ENCODE measurements at places on chromosomes 2 and 18.

- peak; percentile 87 for DNase-seq
Measured at GRCh38 chr18:45621061-45621511, 5.8 kb downstream of the SLC14A2 start.

DNA sequence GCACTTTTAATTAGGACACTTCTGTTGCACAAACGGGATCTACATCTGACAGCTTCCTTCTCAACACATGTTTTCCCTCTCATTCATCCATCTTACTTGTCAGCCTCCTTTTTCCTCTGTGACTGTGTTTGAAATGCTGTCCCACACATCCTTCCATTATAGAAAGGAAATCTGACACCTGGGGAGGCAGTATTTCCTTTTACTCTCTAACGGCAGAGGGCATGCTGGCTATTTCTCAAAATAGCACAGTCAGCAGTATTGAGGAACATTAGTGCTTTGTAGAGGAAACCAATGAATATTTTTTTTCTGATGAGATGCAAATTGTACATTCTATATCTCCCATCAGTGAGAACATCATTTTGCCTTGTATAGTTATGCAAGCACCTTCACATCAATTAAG is 668.7 kb downstream of the SLC4A3 start:
- no peak for DNase-seq

- no peak for DNase-seq
Measured at GRCh38 chr2:71614976-71615766, 161.8 kb downstream of the DYSF start.

- no peak for DNase-seq
Measured at GRCh38 chr2:218607436-218608115, at the start of gene PLCD4. Gene PLCD4 (plus strand): TSS chr2:218607899. CDS start chr2:218615740, 7,841 bp downstream.

GRCh38 chr18:9596226-9596625 is 18.1 kb downstream of the PPP4R1 start:
- DNase-seq: no peak

DNA sequence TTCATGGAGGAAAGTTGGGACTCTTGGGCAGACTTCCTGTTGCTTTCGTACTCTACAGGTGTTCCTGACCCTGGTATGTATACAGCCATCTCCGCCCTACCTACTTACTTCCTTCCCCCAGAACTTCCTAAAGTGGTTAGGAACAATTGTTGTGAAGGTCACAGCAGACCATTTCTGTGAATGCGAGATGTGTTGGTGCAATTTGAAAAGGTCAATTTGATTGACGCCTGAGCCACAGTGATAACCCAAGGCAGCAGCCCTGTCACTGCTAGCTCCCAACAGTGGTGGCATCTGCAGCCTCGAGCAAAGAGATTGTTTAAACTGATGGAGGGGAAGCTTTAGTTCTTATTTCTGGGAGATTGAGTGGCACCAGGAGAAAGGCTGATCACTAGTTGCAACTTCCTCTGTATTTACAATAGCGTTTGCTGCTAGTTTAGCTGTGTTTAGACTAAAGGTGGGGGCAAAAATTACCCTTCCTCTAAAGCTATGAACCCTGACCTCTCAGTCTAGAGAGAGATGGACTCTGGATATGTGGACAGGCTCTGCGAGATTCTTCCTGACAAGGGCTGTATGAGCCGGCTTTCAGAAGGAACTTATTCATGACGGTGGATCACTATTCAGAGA is 78.3 kb upstream of the MAP4K3 start:
- DNase-seq: peak; percentile 3

DNA sequence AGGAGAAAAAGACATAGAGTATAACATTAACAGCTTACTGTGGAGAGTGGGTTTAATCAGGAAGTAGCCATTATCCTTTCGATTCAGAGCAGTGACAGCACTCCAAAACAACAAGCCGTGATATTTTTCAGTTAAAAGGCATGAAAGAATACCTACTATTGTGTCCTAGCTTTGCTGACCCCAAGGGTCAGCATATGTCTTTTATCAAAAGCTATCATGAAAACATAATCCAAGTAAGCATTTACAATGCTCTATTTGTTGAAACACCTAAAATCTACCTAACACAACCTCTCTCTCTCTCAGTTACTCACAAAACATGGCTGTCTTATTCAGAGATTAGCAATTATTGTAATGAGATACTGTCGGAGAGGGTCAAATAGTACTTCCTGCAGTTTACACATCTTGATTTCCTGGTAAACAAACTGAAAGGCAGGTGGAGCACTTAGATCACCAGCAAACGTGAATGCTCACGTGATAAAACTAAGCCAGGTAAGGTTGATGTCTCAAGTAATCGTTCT is 100.0 kb downstream of the BAZ2B start:
- peak; percentile 64 for DNase-seq

GRCh38 chr18:48948112-48949049 is 2.4 kb downstream of the SMAD7 start:
- DNase-seq: peak; percentile 28

DNA sequence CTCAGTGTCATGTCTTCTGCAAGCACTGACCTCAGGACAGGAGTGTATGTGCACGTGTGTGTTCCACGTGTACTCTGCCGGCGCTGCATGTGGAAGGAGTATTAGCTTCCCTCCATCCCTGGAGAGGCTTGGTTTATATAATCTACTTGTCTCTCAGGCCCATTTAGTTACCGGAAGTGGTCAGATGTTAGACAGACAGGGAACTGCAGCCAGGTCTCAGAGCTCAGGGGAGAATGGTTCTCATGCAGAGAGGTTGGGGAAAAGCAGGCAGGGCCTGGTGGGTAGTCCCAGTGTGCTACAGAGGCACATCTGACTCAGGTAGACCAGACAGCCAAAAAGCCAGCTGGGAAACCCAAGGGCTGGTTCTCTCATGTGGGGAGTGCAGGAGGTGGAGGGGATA is 167.9 kb downstream of the CTIF start:
- DNase-seq: no peak

- DNase-seq: no peak
Measured at GRCh38 chr2:31075431-31075830, 62.8 kb downstream of the GALNT14 start.

GRCh38 chr18:6719910-6720683 is 9.4 kb upstream of the ARHGAP28 start:
- DNase-seq: no peak

DNA sequence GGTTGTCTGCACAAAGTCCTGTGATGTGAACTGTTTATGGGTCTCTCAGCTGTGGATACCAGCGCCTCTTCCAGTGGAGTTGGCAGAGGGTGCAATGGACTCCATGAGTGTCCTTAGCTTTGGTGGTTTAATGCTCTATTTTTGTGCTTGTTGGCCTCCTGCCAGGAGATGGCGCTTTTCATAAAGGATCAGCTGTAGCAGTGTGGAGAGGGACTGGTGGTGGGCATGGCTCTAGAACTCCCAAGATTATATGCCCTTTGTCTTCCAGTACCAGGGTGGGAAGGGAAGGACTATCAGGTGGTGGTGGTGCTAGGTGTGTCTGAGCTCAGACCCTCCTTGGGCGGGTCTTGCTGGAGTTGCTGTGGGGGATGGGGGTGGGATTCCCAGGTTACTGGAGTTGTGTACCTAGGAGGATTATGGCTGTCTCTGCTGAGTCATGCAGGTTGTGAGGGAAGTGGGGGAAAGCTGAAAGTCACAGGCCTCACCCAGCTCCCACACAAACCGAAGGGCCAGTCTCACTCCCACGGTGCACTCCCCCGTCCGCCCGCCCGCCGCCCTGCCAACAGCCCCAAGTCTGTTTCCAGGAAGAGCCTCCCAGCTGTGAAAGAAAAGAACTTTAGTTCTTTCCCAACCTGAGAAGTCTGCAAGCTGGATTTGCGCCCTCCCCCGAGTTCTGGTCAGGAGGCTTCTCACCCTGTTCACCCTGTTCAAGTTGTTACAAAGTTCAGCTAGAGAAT is 108.1 kb downstream of the MARCO start:
- peak; percentile 12 for DNase-seq

GRCh38 chr2:221285148-221285547 is 287.0 kb downstream of the EPHA4 start:
- DNase-seq: no peak

- no peak for DNase-seq
Measured at GRCh38 chr2:232419245-232420072, 12.8 kb downstream of the ALPG start.

- DNase-seq: no peak
Measured at GRCh38 chr2:82993609-82994008, 1465.5 kb downstream of the SUCLG1 start.

- no peak for DNase-seq
Measured at GRCh38 chr2:60547841-60548240, 5.6 kb downstream of the BCL11A start.

DNA sequence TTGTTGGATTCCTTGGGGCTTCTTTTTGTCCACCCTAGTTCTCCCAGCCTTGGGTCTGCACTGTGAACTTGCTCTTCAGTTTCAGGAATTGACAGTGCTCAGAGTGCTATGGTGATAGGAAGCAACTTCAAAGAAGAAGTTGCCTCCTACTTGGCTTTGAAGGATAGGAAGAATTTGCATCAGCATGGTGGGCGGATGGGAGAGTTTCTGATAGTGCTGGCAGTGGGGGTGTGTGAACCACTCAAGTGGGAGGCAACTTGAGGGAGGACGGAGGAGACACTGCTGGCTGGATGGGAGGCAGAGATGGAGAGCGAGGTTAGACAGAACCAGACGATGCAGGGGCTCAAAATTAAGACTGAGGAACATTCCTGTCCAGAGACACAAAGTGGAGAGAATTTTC is 164.4 kb upstream of the SKOR2 start:
- no peak for DNase-seq

DNA sequence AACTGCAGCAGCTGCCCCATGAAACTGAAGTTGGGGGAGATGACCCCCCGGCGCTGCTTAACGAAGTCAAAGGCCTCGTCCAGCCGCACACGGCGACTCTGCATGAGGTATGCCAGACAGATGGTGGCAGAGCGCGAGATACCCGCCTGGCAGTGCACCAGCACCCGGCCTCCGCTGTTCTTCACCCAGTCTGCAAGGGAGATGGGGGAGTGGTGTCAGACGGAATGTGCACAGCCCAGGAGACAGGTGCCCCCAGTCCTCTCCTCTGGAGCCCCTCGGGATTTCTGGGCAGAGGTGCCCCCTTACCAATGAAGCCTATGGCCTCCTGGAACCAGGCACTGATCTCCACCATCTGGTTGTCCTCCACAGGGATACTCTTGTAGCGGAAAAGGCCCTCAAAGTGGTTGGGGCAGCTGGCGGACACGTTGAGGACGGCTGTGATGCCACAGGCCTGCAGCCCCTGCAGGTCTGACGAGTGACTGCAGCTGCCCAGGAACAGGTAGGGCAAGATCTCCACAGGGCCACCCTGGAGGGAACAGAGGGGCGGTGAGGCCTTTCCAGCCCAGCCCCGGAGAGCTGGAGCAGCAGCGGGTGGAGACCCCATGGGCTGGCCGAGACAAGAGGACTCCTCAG is 1.3 kb downstream of the DUSP2 start:
- DNase-seq: peak; percentile 34

GRCh38 chr2:22673529-22673928 is 711.5 kb upstream of the KLHL29 start:
- DNase-seq: no peak

GRCh38 chr2:176082824-176083751 is 674 bp downstream of the EVX2 start:
- DNase-seq: no peak

GRCh38 chr2:167144179-167144898 is 256.1 kb downstream of the XIRP2 start:
- no peak for DNase-seq

DNA sequence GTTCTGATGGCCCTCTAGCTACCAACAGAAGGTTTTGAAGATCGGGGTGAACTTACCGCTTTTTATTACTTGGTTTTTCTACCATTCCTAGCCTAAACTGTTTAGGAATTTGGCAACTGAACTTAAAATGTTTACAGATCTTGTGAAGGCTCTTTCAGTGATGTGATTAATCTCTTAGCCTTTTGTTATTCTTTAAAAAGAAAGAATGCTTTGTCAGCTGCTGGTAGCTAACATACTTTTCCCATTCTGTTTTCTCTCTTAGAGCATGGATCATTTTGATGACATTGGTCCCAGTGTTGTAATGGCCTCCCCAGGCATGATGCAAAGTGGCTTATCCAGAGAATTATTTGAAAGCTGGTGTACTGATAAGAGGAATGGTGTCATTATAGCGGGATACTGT is 18.1 kb downstream of the CPSF3 start:
- no peak for DNase-seq

- DNase-seq: no peak
Measured at GRCh38 chr2:148058641-148059040, 37.8 kb downstream of the MBD5 start.

DNA sequence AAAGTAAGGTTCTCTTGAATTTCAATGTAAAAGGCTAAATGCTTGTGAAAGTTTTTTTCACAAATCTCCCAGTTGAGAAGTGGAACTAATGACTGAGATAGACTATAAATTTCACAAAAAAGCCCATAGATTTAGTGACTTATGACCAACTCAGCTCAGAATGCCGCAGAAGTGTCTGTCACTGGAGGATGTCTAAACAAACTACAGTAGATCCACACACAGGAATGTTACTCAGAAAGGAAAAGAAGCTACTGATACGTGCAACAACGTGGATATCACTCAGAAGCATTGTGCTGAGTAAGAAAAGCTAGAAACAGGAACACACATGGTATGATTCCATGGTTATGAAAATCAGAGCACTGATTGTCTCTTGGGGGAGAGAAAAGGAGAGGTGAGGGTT is 151.9 kb downstream of the DOCK10 start:
- no peak for DNase-seq

DNA sequence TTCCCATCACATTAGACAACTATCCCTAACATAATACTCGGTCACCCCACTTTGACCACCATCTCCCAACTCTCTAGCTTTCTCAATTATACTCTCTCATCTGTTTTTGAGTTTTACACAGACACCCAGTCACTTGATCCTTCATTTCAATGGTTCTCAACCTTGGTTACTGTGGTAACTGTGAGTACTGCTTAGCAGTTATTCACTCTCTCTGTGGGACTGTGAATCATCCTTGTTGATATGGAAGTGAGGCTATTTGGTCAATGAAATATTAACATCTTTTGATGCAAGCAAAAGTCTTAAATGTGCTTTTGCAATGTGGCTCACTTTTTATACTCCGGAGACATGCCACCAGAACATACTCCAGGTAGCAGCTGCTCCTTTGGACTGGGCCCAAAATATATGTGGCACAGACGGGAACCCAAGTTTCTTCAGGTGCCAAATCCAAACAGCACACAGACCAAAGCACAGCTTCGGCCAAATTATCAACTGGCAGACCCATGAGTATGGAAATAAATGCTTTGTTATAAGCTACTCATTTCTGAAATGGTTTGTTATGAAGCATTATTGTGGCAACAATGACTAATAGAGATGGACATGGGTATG is 75.0 kb upstream of the SLC25A52 start:
- no peak for DNase-seq

- no peak for DNase-seq
Measured at GRCh38 chr2:200428961-200429665, 80.8 kb downstream of the KCTD18 start.

- no peak for DNase-seq
Measured at GRCh38 chr2:128457006-128457604, 138.4 kb upstream of the HS6ST1 start.

- no peak for DNase-seq
Measured at GRCh38 chr2:151882786-151883445, 54.7 kb upstream of the ARL5A start.

Data from erythroblast (primary cell).